ENCODE measurements at places on chromosomes 12 and 14.

DNA sequence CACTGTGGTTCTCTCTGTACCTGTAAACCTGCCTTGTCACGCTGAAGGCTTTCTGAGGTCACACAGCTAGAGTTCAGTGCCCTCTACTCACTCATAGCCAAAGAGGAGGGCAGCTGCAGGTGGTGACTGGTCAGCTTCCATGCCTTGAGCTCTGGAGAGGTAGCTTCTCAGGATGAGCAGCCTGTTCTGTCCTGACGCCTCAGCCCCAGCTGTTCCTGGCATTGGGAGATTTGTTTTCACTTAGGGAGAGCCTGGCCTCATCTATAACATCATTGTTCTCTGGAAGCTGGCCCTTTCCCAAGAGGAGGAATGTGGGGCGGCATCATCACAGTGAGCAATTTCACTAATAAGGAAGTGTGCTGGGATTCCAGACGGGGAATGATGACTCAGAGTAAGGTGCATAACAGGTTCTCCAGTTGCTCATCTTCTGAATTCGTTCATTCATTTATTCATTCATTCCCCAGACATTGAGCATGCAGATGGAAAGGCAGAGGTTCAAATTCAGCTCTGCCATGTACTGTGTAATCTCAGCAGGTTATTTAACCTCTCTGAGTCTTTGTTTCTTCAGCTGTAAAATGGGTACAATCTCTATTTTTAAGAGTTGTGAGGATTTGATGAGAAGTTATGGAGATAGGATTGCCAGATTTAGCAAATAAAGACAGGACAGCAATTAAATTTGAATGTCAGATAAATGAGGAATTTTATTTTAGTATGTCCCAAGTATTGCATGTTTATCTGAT, 255.8 kb upstream of the CRY1 start:
- no peak for DNase-seq

DNA sequence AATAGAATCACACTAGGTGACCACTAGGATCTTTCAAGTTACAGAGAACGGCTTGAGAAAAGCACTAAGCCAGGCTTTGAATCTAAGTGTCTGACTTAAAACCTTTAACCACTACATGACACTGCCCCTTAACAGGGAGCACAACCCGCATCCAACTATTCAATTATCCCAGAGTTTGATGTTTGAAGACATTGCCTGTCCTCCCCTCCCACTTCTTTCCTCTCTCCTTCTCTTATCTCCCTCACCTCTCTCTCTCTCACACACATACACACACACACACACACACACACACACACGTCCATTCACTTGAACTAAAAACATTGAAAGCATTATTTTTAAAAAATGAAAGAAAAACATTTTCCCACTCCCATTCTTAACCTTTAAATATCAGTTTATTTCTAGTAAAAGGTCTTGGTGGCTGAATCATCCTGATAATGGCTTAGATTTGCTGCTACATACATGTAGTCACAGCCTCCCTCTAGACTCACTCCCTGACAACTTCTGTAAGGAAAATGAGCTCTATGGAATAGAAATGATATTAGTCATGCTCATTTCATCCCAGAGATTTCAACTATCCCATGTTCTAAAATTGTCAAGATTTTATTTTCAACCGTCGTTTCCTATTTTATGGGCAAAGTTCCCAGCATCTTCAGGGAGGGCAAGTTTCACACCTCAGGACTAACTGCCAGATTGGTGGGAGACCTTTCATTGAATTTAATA, 53.5 kb upstream of the RAP1B start:
- DNase-seq, result no peak

- no peak for DNase-seq
Observed at GRCh38 chr14:100623961-100624360, 36.7 kb upstream of the BEGAIN start.

DNA sequence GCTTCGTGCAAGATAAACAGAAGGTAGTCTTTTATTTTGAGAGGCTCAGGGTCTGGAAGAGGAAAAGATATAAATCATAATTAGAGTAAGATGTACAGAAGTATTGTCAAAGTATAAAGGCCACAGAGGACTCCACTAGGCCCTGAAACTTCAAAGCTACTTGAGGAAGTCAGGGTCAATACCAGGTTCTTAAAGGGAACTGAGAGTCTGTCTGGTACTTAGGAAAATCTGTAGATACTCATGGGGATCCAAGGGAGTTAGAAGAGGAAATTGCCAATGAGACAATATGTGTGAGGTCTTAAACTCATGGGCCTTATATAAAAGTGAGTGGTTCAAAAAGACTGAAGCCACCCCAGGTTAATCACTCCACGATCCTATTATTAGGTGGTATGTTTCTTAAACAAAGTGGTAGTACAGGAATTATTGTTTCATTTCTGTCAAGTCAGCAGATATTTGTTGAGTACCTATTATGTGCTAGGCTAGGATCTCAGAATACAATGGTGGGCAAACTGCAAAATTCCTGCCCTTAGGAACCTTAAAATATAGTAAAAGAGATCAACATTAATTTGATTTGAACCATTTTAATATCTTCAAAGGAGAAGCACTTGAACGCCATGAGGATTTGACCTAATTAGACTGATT, 314.6 kb downstream of the ADAMTS20 start:
- DNase-seq, result no peak

DNA sequence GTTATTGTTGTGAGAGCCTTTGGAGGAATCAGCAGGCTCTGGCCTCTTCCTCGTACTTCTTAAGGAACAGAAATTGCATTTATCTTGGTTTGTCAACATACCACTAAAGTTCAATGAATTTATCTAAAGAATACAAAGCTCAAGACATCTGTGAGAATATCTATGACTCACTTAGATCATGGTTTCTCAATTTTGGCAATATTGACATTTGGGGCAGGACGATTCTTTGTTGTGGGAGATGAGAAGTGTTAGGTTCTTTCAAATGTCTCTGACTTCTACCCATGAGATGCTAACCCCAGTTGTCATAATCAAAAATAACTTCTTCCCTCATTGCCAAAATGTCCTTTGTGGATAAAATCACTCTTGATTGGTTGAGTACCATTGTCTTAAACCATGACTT, 1190.3 kb downstream of the GALC start:
- DNase-seq, result no peak

DNA sequence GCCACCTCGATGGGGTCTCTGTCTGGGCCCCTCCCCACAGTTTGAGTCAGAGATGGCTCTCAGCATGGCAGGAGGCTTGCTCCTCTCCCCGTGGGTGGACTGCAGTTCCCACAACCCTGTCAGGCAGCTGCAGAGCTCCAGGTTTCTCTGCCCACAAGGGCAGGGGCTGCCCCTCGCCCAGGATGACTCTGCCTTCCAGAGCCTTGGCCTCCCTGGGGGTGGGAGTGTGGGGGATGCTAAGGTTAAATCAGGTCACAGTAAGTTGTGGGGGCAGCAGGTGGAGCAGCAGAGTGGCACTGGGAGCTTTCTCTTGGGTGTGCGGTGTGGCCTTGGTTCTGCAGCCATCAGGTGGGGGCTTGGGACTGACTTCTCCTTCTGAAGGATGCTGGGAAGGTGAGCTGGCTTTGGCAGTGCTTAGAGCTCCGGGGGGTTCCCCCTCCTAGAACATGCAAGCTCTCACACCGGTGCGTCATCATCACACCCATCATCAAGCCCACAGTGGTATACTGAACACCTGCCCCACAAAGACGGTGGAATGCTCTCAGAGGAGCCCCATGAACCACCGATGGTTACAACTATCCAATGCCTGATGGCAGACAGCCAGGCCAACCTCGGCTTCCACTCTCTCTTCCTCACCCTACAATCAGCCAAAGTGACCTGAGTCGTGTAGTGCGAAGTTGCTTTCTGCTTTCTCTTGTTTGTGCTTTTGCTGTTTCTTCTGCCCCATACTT, 39.7 kb downstream of the ERH start:
- no peak for DNase-seq

DNA sequence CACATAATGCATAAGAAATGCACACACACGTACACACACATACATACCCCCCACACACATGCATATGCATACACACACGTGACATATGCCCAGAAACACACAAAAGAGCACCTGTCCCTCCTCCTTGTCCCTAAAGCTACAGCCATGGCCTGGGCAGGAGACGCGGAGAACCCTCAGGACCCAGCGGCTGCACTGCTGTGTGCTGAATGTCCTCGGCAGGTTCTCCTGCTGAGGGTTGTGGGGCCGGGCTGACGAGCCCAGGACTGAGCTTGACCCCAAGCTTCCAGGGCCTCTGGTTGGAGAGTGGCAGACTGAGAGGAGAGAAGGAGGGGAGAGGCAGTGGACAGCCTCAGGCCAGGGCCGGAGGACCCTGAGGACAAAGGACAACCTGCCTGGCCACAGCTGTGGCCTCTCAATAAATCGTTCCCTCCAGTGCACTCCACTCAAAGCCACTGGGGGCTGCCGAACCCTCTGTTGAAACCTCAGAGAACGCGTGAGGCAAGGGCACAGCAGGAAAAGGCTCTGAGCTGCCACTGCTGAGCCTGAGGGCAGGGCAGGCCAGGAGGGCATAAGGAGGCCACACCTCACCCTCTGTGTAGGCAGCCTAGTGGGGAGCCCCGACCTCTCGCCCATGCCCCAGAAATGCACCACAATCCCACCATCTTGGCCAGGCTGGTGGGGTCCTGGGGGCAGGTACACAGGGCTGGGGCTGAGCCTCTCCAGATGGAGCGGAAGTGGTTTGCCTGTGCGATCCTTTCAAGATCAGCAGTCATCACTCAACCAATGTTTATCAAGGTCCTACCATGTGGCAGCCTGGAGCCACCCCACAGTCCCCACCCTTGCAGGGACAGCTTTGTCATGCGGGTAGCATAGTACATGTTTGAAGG, 3.1 kb downstream of the CACNA2D4 start:
- DNase-seq, result no peak

- no peak for DNase-seq
Observed at GRCh38 chr14:69964841-69965240, 85.6 kb downstream of the SMOC1 start.

GRCh38 chr12:14950982-14951746, 10.2 kb downstream of the ARHGDIB start:
- no peak for DNase-seq

- no peak for DNase-seq
Observed at GRCh38 chr12:1859643-1860042, 39.3 kb downstream of the LRTM2 start.

- no peak for DNase-seq
Observed at GRCh38 chr12:2475984-2476383, 318.8 kb upstream of the FKBP4 start.

- no peak for DNase-seq
Observed at GRCh38 chr12:97167598-97167997, 260.5 kb downstream of the NEDD1 start.
